RPMI7951 (cell line): ENCODE measurements at places on chromosomes 2 and 18.

- DNase-seq, result no peak
Observed at GRCh38 chr2:98504381-98505109, 59.9 kb downstream of the INPP4A start.

DNA sequence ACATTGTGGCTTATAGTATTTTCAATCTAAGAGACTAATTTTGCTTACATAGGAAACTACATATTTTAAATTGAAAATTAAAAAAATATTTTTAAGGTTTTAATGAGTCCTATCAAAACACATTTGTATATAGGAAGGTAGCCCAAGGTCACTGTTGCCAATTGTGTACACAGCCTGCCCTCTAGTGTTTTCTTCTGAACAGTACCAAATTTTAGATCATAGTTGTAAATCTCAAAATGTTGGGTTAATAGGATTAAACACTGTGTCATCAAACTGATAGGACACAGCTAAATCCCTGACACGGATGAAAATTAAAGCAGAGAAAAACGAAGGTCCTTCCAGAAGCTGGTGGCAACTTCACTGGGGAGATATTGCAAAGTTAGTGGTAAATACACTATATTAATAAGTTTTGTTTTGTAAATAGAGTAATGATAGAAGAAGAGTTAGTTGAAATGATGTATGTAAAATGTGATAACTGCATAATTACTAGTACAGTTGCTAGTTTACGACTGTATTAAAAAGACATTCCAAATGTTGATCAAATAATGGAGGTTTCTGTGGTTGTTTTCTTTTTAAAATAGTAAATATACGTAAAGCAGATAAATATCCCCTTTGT, 19.7 kb downstream of the CLUL1 start:
- DNase-seq, result peak; percentile 46

GRCh38 chr18:56542476-56542875, 95.9 kb downstream of the TXNL1 start:
- DNase-seq, result no peak

GRCh38 chr18:54086046-54086802, 138.2 kb downstream of the MBD2 start:
- DNase-seq, result no peak

GRCh38 chr18:73511771-73512503, 635.7 kb downstream of the FBXO15 start:
- DNase-seq, result peak; percentile 53
